ENCODE measurements at places on chromosomes 1 and 21.

DNA sequence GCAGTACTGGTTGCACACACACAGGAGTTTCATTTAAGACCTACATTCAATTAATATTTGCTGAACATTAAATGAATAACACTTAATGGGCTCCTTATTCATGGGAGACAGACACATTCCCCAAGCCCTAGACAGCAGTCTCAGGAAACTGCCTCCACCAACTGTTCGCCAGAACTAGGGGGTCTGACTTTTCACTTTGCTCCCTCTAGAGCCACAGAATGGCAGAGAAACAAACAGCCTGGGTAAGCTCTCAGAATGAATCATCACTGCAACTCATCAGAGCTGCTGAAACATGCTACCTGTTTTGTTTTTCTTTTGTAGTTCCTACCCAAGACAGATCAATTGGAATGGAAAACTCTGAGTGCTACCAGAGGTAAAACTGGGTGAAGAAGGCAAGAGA lies 31.7 kb downstream of the ELK4 start:
- no peak for DNase-seq

- DNase-seq, result no peak
Observed at GRCh38 chr1:46806196-46807020, 7.6 kb downstream of the CYP4B1 start.

GRCh38 chr1:234727018-234727940 lies 117.3 kb upstream of the IRF2BP2 start:
- no peak for DNase-seq

- no peak for DNase-seq
Observed at GRCh38 chr1:75745276-75745675, 20.8 kb downstream of the ACADM start.

GRCh38 chr1:10802944-10803715 lies 6.7 kb upstream of the CASZ1 start:
- DNase-seq, result no peak

- DNase-seq, result no peak
Observed at GRCh38 chr1:217687511-217687910, 56.4 kb downstream of the SPATA17 start.

DNA sequence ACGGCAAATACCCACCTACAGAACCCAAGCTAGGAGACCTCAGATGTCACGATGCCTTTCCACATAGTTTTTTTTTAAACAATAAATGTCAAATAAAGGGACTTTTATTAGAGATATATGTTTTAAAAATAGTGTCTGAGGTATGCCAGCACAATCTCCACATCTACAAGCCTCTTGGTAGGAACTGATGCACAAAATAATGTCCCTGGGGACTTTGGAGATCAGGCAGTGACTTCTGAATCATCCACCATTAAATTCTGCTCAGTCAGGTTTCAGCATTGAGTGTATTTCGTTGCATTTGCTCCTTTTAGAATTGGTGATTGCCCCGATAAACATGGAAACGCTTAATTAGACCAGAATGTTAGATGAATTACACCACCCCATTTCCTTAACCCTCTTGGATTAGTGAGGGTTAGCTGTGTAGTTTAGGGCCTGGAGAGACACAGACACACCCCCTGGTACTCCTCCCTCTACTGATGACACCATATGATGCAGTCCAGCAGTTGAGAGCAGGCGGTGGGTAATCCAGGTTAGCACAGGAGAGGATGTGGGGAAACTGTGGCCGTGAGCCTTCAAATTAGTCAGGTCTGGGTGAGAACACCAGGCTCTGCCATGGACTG lies 33.6 kb downstream of the LGR6 start:
- no peak for DNase-seq

DNA sequence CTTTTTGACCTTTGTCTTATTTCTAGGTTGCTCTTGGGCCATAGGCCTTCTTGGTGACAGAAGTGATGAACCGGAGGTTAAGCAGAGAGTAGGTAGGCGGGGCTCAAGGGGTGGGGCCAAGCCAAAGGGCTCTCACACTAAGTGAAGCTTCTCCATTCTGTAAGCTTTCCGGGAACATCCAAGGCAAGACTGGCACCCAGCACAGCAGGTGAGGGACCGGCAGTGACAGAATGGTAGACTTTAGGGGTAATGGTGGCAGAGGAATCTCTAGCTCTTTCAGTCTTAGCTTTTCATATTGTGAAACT lies at the start of gene TNFAIP8L2:
TSS of gene TNFAIP8L2 (plus strand) at position 135 of the 305 bp plus-strand sequence. CDS start 2,049 bp downstream, outside the sequence.
- no peak for DNase-seq

DNA sequence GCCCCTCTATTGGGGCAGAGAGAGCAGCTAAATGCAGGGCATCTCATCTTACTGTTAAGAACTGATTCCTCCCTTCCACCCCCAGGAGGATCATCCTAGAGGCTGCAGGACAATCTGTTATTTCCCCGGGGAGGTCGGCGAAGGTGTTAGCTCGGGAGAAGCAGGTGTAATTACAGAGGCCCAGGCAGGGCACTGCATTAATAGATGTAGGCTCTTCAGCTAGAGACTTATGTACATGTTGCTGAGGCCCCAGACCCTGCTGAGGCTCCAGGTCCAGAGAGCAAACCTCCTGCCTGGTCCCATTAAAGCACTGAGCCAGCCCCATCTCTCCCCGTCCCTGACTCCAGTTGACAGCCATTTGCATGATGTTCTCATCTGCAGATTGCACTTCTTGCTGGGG lies 320.3 kb upstream of the VAMP3 start:
- no peak for DNase-seq

DNA sequence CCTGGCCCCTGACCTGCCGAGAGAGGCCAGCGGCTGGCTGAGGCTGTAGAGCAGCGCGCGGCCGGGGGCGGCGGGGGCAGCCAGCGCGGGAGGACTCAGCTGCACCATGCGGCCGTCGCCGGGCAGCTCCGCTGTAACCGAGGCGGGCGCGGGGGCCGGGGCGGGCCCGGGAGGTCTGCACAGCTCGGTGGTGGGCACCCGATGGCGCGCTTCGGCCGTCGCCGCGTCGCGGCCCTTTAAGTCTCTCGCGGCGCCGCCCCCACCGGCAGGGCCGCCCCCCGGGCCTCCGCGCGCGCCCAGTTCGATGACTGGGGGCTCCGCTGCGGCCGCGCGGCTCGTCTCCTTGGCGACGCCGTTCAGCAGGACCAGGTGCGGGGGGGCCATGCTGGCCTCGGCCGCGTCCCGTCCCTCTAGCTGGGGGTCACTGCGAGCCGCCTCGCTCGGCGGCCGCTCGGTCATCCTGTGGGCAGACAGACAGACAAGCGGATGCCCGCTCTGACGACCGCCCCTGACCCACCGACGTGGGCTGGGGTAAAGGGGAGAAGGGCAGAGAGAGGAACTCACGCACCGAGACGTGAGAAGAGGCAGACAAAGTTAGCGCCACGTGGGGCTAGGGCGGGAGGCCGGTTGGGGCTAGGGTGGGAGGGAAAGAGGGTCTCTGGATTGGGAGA lies 6.5 kb downstream of the TAL1 start:
- DNase-seq, result no peak

DNA sequence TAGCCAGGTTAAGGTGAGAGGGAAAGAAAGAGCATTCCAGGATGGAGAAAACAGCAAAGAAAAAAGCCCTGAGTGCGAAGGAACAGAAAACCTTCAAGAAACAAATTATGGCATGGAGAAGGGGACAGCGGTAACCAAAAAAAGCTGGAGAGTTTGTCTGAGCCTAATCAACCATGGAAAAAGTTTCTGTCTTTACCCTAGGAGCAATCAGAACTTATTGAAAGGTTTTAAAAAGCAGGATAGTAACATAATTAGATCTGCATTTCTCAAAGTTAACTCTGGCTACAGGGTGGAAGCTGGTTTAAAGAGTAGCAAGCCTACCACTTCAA lies 26.1 kb upstream of the HPDL start:
- no peak for DNase-seq

DNA sequence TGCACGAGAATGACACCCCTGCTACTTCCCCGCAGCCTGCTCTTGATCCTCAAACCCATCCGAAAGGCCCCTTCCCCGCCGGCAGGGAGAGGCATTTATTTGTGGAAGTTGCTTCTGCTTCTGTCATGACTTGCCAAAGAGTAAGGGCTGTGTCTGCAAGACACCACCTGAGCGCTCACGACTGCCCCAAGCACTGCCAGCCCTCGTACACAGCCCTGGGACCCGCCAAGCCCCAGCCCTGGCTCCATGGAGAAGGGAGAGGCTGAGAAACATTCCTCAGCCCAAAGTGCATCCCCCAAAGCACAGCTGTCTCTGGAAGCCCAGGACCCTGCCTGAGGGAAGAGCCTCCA lies 6.3 kb upstream of the TPRG1L start:
- no peak for DNase-seq

GRCh38 chr21:25862596-25862995 lies 127.8 kb downstream of the GABPA start:
- DNase-seq, result no peak

GRCh38 chr1:67830928-67831830 lies 2.1 kb downstream of the GNG12 start:
- no peak for DNase-seq

GRCh38 chr1:59214248-59215208 lies 82.4 kb upstream of the FGGY start:
- no peak for DNase-seq

DNA sequence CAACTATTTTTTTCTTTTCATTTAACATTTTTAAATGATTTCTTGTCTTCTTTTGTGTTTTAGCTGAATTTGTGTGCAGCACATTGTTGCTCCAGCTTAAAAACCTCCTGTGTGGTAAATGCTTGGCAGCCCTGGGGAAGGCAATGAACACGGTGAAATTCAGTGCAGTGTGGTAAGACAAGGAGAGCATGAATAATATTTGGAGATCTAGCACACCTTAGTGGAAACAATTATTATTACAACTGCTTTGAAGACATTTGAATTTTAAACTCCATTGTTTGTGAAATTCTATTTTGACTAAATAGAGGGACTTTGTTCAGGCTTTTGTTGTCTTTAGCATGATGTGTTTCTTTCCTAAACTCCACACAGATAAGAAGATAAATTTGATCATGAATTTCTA lies 242.6 kb upstream of the CXADR start:
- DNase-seq, result peak; percentile 31

DNA sequence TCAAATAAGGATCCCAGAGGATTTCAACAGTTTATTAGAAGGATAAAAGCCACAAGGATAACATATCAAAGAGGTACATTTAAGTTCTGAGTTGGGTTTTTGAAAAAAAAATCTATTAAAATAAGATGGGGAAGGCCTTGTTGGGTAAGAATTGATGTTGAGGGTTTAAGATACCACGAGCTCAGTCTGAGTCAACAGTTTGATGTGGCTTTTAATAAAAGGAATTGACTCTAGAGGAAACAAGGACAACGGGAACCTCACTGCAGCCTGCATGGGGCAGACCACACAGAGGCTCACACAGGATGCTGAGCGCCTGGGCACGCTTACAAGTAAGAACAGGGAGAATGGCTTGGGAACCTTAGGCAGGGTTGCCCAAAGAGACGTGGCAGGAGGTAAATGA lies 107.5 kb downstream of the TIAM1 start:
- DNase-seq, result no peak

DNA sequence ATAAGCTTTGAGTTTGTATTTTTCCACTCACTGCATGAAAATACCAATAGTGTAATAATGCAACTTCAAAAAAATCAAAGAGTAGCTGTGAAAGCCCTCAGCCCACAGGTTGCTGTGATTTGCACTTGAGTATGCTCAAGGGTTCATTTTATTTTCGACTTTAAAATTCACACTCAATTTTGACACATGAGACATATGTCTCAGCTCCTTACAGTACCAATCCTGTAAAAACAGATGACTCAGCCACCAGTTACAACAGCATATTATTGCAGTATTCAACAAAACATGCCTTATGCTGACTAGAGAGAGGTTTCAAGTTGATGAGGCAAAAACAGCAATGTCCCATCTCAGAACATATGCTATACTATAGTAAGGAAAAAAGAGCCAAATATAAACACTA lies 66.1 kb downstream of the CYYR1 start:
- DNase-seq, result peak; percentile 52

GRCh38 chr1:107623431-107623830 lies 341.5 kb downstream of the VAV3 start:
- no peak for DNase-seq

- DNase-seq, result no peak
Observed at GRCh38 chr1:172545396-172546004, 12.6 kb downstream of the SUCO start.

DNA sequence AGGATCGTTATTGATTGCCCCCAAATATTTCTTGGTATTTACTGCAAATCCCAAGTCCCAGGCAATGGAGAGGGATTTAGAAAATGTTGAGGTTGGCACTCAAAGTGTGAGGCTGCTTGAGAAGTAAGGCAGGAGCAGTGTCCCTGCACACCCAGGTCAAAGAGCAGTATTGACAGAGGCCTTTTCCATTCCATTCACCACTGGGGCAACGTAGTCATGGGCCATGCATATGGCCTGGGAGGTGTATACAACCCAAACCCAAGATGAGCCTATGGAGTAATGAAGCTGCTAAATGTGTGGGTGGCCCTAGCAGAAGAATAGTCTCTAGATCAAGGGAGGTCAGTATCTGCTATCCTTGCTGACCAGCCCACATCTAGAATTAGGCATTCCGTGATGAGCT lies 245.6 kb downstream of the FOXD2 start:
- DNase-seq, result no peak

Data from skeletal muscle cell (primary cell).